ENCODE measurements at places on chromosomes 7 and 10. TPM values are rescaled to one million over a fixed set of nuclear protein-coding genes. Genes with fewer than 3 reads are reported as not detected.

- H3K27me3 ChIP-seq = no peaks in the 10 kb centered on the region
- no peak for DNase-seq
- no peak overlapping the region for H3K4me3 ChIP-seq
- no peak overlapping the region for H3K27ac ChIP-seq
- H3K4me1 ChIP-seq = no peaks in the 10 kb centered on the region
- no peaks in the 10 kb centered on the region for H3K36me3 ChIP-seq
These were observed 24.3 kb upstream of the VAX1 start for GRCh38 chr10:117162093-117163060.

The AS3MT gene
- 4.1 TPM for polyA plus RNA-seq

The AZGP1 gene
- 0.13 TPM for polyA plus RNA-seq

GRCh38 chr7:133186060-133186459 lies 66.8 kb upstream of the EXOC4 start:
- H3K4me3 ChIP-seq = no peak overlapping the region
- H3K4me1 ChIP-seq = no peaks in the 10 kb centered on the region
- H3K27me3 ChIP-seq = no peaks in the 10 kb centered on the region
- no peak overlapping the region for H3K27ac ChIP-seq
- no peaks in the 10 kb centered on the region for H3K36me3 ChIP-seq

The ZNF804B gene
- not detected for polyA plus RNA-seq

The SCART1 gene
- 2.4 TPM for polyA plus RNA-seq

DNA sequence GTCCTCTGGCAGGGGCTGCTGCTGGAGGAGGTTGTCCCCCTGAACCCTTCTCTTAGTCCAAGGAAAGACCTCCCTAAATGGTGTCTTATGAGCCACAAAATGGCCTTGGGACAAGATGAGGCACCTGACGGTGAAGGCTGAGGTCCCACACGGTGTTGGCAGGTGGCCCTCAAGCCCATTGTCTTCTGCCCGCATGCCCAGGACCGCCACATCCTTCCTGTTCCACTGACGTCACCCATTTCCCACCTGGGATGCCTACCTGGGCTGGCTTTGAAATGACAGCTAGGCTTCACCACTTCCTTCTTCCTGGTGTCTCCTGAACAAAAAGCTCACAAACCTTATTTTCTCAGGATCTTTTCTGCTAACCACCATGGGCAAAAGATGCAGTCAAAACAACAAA lies 2.1 kb upstream of the DMBT1 start:
- H3K4me3 ChIP-seq = no peak overlapping the region
- no peak overlapping the region for H3K27ac ChIP-seq
- DNase-seq = no peak
- no peaks in the 10 kb centered on the region for H3K36me3 ChIP-seq

- peak overlapping the region; percentile 82 for H3K4me3 ChIP-seq
- no peak for DNase-seq
- H3K4me1 ChIP-seq = no peaks in the 10 kb centered on the region
These were observed 580 bp downstream of the FAM200A start for GRCh38 chr7:99551334-99551733.

GRCh38 chr7:48298779-48299178 lies 127.5 kb downstream of the ABCA13 start:
- no peak overlapping the region for H3K27ac ChIP-seq
- DNase-seq = no peak
- H3K27me3 ChIP-seq = no peaks in the 10 kb centered on the region
- no peaks in the 10 kb centered on the region for H3K4me1 ChIP-seq
- no peak overlapping the region for H3K4me3 ChIP-seq
- H3K36me3 ChIP-seq = no peaks in the 10 kb centered on the region

GRCh38 chr7:1537535-1538412 lies 7.3 kb downstream of the MAFK start:
- peak overlapping the region; percentile 88 for H3K27ac ChIP-seq
- DNase-seq = peak; percentile 94
- H3K4me1 ChIP-seq = no peaks in the 10 kb centered on the region
- peaks cover 8% of the 10 kb centered on the region for H3K36me3 ChIP-seq
- H3K27me3 ChIP-seq = no peaks in the 10 kb centered on the region

The ITIH5 gene
- 9.1 TPM for polyA plus RNA-seq

DNA sequence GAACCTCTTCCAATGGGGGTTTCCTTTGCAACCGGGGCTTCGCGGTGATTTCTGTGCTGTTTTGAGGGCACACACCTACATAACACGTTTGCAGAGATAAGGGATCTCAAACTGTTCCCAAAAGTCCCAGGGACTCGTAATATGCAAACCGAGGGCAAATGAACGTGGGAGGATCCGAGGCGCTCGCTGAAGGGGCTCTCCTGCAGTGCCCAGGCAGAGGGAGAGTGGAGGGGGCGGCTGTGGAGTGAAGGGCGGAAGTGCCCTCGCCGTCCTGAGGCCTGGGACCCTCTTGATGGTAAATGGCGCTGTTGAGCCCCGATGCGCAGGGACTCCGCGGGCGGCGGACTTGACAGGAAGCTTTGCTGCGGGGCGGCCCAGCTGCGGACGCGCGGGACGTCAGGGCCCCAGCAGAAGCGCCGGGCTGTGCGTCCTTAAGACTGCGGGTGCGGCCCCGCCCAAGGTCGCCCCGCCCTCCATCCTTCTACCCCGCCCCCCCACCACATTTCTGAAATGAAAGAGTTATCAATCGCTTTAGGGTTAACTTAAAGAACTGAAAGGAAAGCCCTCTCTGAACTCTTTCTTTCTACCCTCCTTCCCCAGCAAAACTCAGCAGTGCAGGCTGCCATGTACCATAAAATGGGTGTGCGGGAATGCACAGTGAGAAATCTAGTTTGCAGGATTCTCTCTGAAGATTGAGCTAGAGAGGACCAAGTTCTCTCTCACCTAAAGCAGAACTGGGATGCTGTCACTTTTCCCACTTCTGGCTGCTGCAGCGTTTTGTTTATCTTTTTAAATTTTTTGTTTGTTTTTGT lies 151.8 kb upstream of the YAE1 start:
- no peaks in the 10 kb centered on the region for H3K27me3 ChIP-seq
- no peaks in the 10 kb centered on the region for H3K4me1 ChIP-seq
- peak; percentile 80 for DNase-seq
- peak overlapping the region; percentile 70 for H3K4me3 ChIP-seq
- H3K27ac ChIP-seq = peak overlapping the region; percentile 9

DNA sequence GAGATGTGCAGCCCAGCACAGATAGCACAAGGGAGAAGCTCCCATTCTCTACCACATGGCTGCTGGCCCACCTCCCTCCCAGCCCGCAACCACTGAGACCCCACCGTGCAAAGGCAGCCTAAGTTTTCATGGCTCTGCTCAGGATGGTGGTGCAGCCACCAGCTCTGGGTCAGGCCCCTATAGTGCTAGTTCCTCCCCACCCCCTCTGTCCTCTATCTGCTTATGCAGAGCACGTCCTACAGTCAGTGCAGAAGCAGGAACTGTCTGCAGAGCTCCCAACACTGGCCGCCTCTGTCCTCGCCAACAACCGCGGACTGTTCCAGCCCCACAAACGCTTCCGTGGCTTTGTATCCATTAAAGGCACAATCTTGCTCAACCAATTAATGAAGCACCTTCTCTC lies 278.9 kb downstream of the GRID1 start:
- no peak overlapping the region for H3K4me3 ChIP-seq
- no peak for DNase-seq
- no peaks in the 10 kb centered on the region for H3K27me3 ChIP-seq
- H3K4me1 ChIP-seq = no peaks in the 10 kb centered on the region
- no peaks in the 10 kb centered on the region for H3K36me3 ChIP-seq
- no peak overlapping the region for H3K27ac ChIP-seq

- no peaks in the 10 kb centered on the region for H3K36me3 ChIP-seq
- H3K4me1 ChIP-seq = no peaks in the 10 kb centered on the region
- DNase-seq = peak; percentile 93
- H3K27ac ChIP-seq = no peak overlapping the region
- H3K27me3 ChIP-seq = no peaks in the 10 kb centered on the region
- H3K4me3 ChIP-seq = no peak overlapping the region
These were observed 47.1 kb downstream of the SYPL1 start for GRCh38 chr7:106064771-106065574.

The CLDN4 gene
- polyA plus RNA-seq = 0.69 TPM

The CLRN3 gene
- not detected for polyA plus RNA-seq

The KCNMA1 gene
- 36.8 TPM for polyA plus RNA-seq

DNA sequence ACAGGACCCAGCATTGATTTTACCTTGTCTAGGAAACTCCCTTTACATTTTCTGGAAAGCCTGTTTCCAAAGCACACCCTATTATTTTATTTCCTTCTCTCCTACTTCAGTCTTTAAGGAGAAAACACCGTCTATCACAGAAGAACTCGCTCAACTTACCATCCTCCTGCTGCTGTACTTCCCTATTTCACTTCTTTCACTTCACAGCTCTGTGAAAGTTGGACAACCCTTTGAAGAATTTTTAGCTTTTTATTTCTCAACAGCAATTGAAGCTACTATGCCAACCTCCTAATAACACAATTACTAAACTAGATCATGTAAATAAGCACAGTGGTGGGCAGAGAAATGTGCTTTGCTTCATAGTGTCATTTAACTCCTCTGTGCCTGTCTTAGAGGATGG lies 166.5 kb downstream of the TFEC start:
- no peaks in the 10 kb centered on the region for H3K4me1 ChIP-seq
- H3K27ac ChIP-seq = no peak overlapping the region
- H3K27me3 ChIP-seq = no peaks in the 10 kb centered on the region
- DNase-seq = no peak
- no peaks in the 10 kb centered on the region for H3K36me3 ChIP-seq

The SLC18A3 gene
- not detected for polyA plus RNA-seq

- no peak for DNase-seq
- no peaks in the 10 kb centered on the region for H3K4me1 ChIP-seq
- H3K27ac ChIP-seq = no peak overlapping the region
- H3K36me3 ChIP-seq = no peaks in the 10 kb centered on the region
These were observed 52.4 kb upstream of the PFKP start for GRCh38 chr10:3014968-3015367.

DNA sequence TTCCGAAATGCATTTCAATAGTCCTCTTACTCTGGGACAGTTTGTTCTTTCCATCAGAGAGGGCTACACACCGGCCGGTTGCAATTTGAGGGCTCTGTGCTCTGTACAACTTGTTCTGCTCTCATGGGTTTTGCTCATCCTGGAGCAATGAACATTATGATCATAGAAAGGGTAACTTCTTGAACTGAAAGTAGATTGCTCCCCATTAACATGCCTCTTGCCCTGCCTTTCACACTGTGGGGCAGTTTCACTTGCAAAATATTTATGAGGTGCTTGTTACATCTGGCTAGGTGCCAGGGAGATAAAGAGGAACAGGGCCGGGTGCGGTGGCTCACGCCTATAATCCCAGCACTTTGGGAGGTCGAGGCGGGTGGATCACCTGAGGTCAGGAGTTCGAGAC lies 97.3 kb upstream of the MPP7 start:
- H3K27ac ChIP-seq = no peak overlapping the region
- no peak overlapping the region for H3K4me3 ChIP-seq
- no peak for DNase-seq

GRCh38 chr10:128286141-128286761 lies 160.0 kb upstream of the MKI67 start:
- no peak overlapping the region for H3K4me3 ChIP-seq
- no peak overlapping the region for H3K27ac ChIP-seq
- no peaks in the 10 kb centered on the region for H3K36me3 ChIP-seq
- no peak for DNase-seq
- H3K4me1 ChIP-seq = no peaks in the 10 kb centered on the region

DNA sequence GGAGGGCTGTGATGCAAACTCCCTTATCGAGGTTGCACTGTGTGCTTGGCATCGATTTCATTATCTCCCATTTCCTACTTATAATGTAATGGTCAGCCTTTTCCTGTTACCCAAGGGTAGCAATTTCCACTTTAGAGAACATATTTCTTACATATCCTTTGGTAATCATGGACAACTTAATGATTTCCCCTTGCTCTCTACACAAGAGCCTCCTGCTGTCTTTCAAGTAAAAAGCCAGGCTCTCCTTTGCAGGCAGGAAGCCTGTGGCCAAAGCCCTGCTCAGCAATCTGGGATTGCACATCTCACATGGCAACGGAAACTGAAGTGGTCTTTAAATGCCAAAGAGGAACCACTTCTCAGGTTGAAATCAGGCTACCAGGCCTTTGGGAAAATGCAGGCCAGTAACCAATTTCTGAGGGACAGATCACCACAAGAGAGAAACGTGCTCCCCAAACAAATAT lies 86.7 kb upstream of the IKZF1 start:
- no peak for DNase-seq
- H3K36me3 ChIP-seq = no peaks in the 10 kb centered on the region
- no peaks in the 10 kb centered on the region for H3K4me1 ChIP-seq
- no peak overlapping the region for H3K4me3 ChIP-seq
- H3K27me3 ChIP-seq = no peaks in the 10 kb centered on the region

The FHIP2A gene
- 15.2 TPM for polyA plus RNA-seq

Data from aorta (tissue), 5 donors.